Fibroblast of skin of left quadriceps (primary cell): ENCODE measurements at places on chromosomes 2 and 18.

DNA sequence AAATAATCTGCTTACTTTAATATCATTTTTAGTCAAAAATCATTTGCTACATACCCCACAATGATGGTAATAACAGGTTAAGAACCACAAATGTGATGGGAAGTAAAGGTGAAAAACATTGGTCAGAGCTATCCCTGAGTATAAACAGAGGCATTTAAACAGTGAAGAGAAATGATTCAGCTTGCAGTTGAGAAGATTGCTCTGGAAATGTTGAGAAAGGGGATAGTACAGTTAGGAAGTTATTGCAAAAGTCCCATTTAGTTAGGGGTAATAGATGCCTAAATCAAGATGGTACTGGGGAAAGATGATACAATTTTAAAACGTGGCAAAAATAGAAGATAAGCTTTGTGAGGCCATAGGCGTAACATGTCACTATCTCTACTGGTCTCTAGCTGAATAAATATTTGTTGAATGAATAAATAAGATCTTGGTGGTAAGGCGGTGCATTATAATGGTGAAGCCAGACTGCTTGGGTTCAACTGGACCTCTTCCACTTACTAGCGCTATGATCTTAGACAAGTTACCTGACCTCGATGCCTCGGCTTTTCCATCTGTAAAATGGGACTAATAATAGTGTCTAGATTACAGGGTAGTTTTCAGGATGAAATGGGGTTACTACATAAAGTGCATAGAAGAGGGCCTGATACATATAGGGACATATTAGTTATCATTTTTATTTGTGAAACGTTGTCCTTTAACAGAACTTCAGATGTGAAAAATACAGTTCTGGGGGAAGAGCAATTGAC lies 2.0 kb upstream of the BZW1 start:
- DNase-seq = no peak

DNA sequence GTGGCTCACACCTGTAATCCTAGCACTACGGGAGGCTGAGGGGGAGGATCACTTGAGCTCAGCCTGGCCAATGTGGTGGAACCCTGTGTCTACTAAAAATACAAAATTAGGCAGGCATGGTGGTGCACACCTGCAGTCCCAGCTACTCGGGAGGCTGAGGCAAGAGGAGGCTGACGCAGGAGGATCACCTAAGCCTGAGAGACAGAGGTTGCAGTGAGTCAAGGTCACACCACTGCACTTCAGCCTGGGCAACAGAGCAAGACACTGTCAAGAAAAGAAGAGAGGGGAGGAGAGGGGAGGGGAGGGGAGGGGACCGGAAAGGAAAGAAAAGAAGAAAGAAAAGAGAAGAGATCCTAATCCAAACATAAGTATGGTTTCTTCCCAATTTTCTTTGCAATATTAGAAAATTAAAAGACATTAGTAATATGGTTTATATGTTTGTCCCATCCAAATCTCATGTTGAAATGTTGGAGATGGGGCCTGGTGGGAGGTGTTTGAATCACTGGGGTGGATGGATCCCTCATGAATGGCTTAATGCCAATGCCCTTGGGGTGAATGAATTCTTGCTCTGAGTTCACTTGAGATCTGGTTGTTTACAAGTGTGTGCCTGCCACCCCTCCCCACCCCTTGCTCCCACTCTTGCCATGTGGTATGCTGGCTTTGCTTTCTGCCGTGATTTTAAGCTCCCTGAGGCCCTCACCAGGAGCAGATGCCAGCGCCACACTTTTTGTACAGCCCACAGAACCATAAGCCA lies 50.7 kb downstream of the TRIP12 start:
- no peak for DNase-seq

DNA sequence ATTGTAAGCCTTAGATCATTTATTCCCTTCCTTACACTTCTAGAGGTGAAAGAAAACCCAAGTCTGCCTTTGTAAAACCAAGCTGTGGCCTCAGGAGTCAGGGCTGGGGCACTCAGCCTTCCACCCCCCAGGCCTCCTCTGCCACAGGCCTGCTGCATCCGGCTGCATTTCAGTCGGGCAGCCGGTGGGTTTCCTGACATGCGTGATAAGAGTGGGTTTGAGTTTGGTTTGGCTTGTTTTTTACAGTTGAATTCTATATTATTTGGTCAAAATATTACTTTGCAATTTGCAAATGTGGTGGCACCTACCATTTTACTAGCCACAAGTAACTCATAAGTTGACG lies 42.4 kb downstream of the ADI1 start:
- DNase-seq = no peak

DNA sequence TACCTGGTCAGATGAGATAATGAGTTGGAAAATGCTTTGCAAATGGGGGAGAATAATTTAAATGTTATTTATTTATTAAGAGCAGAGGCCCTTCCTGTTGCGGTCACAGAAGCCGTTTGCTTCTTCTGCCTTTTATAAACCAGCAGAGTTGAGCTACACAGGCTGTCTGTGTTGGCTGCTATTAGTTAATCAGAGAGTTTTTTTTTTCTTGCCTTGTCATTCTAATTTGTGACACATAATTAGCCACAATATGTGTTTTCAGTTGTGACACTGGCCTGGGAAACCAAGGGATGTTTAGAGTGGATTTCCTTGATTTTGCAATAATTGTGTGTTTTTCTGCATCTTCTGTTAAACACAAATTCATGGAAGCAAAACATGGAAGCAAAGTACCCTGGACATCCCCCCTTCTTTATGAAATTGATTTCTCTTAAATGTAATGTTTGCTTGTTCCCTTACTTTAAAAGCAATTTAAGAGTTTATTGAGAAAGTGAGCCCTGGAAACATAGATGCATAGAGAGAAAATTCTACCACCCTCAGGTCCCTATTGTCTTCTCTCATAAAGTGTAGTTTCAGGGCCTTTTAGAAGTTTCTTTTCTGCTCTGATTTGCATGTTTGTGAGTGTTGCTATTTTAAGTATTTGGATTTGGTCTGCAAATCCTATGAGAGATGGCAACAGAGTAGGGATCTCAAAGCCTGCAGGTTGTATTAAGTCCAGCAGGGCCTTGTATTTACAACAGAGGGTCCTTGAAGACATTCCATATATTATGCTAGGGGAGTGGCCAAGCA lies 22.8 kb upstream of the IL37 start:
- no peak for DNase-seq

GRCh38 chr2:135043345-135043744 lies 3.9 kb downstream of the MAP3K19 start:
- no peak for DNase-seq

- no peak for DNase-seq
Observed at GRCh38 chr2:241636182-241637017, 558 bp downstream of the THAP4 start.

DNA sequence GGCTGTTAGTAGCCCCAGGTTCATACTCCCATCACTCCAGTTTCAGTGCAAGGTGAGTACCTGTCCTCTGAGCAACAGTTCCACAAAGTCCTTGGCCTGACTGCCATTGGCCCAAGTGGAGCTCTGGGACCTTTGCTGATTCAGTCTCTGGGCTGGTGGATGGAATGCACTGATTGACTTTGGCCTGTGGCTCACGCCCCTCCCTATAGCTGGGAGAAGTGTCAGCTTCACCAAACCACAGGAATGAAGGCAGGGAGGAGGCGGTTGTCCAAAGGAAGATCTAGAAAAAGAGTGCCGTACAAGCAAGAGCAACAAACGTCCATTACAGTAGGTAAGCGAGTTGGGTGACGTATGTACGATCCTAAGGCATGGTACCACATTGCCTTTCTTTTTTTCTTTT lies 34.0 kb downstream of the QPCT start:
- DNase-seq = no peak

- DNase-seq = no peak
Observed at GRCh38 chr2:14292964-14293363, 339.6 kb upstream of the LRATD1 start.

GRCh38 chr2:81901017-81901416 lies 1596.5 kb upstream of the LRRTM1 start:
- DNase-seq = no peak
